Foreskin fibroblast (primary cell): ENCODE measurements at places on chromosomes 2 and 18.
A peak's percentile ranks its signal among the peaks of the same experiment; 100 is the strongest.

GRCh38 chr18:8673256-8674209, 31.8 kb upstream of the MTCL1 start:
- no peak for DNase-seq

GRCh38 chr18:21327101-21327500, 85.1 kb downstream of the GREB1L start:
- no peak for DNase-seq

DNA sequence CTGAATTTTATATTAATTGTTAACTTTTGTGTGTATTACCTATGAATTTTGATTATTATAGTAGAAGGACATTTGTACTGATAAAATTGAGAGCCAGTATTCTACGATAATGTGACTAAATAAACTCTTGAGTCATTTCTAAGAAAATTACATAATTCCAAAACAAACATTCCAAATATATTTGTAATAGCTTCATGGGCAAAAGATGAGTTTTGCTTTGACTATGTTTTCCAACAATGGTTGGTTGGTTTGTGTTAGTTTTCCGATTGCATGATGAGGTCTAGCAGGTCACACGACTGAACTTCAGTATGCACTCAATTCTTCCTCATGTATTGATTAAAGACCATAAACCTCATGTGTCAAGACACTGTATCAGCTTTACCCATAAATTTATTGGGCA, 71.7 kb upstream of the WDR75 start:
- DNase-seq: peak; percentile 69

- no peak for DNase-seq
These were observed 318.7 kb downstream of the CELF4 start for GRCh38 chr18:37246779-37247340.
